Activated CD8-positive, alpha-beta memory T cell treated with anti-CD3 and anti-CD28 coated beads for 24 hours (primary cell): ENCODE measurements at places on chromosomes 4 and X.

GRCh38 chrX:110322603-110323002 lies 4.7 kb upstream of the AMMECR1 start:
- no peak for DNase-seq

GRCh38 chr4:117477925-117478324 lies 392.5 kb upstream of the TRAM1L1 start:
- DNase-seq: no peak

DNA sequence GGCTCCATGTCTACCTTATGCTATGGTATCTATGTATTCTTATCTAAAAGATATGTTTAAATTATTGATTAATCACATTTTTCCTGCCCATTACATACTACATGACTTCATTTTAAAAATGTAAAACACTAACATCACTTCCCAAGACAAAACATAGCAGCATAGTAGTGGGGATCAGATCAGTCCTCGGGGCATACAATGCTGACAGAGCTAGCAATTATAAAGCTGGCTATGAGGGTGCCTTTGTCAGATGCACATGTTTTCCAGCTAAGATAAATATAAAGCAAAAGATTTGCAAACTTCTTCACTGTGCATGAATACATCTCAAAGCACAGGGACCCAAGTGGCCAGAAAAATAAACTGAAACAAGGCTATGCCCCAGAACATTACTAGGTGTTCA lies 549.8 kb upstream of the INTU start:
- no peak for DNase-seq

DNA sequence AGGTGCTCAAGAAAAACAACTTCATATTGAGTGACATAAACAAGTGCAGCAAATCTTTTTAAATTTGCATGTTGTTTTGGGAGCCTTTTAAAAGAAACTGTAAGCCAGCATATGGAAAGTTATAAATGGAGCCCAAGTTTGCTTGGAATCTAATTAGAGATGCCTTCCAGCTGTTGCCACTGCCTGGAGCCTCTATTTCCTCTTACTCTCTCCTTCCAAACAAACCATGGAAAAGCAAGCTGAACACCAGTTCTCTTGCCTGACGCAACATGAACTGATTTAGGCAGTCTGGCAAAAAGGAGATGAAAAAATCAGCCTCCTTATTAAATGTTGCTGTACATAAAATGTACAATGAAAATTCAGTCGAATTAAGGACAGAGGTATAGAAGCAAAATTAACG lies 21.5 kb downstream of the ARSJ start:
- DNase-seq: no peak

DNA sequence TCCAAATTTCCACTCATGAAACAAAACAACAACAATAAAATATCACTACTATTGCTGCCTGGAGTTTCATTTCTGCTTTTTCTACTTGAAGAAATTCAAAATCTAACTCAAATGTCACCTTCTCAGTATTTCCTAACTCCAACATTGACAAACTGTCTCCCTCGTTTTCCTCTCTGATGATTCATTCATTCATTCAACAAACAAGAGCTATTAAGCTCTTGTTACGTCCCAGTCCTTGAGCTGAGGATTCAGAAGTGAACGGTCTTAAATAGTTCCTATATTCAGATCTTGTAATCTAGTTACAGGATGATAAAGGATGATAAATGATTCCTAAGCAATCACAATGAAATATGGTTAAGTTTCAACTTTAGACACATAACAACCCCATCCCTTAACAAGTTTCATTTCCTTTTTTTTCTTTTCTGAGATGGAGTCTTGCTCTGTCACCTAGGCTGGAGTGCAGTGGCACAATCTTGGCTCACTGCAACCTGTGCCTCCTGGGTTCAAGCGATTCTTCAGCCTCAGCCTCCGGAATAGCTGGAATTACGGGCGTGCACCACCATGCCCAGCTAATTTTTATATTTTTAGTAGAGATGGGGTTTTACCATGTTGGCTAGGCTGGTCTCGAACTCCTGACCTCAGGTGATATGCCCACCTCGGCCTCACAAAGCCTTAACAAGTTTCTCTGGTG lies 1.7 kb downstream of the SLC9B2 start:
- no peak for DNase-seq

- DNase-seq: no peak
These were observed 615.1 kb downstream of the CENPC start for GRCh38 chr4:66930206-66930605.

- DNase-seq: no peak
These were observed 307.8 kb upstream of the DIPK2B start for GRCh38 chrX:45508454-45508853.

DNA sequence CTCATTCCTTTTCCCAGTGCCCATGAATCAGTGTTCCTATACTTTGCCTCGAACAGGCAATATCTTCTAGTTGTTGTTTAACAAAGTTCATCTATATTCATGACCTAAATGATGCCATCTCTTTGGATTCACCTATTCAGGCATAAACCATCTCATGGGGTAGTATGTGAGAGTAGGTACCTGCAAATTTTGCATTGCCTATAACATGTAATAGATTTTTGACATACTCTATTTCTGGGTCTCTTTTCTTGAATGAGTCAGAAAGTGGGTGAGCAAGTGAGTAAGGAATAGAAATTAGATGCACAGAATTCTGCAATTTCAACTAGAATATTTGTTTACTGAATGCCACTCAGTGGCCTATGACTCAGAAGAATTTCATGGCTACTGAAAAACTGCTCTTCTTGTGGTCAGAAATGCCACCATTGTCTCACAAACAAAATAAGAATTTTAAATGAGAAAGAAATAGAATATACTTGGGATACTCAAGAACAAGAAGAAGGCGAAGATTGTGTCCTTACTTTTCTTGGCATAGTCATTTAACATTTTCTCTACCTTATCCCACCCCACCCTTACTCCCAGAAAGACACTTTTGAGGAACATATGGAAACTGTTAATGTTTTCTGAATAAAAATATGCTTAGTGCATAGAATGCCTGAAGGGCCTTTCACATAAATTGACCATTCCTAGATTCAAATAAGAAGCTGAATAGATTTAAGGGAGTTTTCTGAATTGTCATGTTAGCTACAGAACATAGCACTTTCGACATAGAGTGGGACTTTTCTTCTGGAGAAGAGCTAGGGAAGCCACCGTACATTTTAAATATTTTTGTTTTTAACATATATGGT lies 86.8 kb downstream of the HHIP start:
- no peak for DNase-seq

DNA sequence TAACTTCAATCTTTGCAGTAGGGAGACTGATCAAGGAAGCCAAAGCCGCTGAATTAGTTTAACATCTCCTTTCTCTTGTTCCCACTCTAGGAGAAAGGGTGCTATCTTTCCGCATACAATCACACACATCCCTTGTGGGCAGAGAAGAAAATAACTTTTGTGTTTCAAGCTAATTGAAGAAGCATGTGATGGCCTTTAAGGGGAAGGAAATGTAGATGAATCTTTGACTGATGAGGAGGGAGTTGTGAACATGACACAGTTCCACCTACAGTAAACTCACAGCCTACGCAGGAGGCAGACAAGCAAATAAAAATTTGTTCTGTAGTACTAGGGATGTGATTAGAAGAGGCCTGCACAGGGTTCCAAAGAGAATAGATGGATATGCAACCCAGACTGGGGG lies 14.7 kb upstream of the SPATA4 start:
- DNase-seq: no peak

GRCh38 chr4:86233681-86234080 lies 126.2 kb downstream of the MAPK10 start:
- DNase-seq: no peak

GRCh38 chr4:124684301-124684700 lies 28.2 kb downstream of the ANKRD50 start:
- no peak for DNase-seq

DNA sequence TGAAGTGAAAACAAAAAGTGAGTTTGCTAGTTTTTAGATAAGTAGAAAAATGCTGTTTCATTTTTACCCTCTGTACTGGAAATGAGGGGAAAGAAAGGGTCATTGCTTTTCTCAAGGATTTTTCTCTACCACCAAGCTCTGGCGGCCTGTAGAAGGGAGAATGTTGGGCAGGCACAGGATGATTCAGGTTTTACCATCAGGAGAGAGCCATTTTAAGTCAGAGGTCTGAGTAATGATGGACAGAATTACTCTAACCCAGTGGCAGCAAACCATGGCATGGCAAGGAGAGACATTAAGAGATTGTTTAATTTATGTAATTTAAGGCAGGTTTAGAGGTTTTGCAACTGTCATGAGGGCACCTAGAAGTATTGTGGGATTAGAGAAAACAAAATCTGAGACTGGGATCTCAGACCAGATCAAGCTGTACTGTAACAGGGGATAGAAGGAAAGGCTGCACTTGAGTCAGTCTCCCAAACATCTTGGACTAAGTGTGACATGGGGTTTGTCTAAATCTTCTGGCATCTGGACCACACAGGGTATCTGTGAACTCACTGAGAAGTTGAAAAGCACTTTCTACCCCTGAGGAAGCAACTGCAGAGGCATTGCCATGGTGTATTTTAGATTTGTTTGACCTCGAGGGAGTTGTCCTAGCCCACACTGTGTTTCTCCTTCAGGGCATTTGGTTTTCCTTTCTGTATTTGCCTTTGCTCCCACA lies 81.6 kb downstream of the BANK1 start:
- DNase-seq: no peak

- DNase-seq: no peak
These were observed 50.2 kb downstream of the LEF1 start for GRCh38 chr4:108118505-108118904.

DNA sequence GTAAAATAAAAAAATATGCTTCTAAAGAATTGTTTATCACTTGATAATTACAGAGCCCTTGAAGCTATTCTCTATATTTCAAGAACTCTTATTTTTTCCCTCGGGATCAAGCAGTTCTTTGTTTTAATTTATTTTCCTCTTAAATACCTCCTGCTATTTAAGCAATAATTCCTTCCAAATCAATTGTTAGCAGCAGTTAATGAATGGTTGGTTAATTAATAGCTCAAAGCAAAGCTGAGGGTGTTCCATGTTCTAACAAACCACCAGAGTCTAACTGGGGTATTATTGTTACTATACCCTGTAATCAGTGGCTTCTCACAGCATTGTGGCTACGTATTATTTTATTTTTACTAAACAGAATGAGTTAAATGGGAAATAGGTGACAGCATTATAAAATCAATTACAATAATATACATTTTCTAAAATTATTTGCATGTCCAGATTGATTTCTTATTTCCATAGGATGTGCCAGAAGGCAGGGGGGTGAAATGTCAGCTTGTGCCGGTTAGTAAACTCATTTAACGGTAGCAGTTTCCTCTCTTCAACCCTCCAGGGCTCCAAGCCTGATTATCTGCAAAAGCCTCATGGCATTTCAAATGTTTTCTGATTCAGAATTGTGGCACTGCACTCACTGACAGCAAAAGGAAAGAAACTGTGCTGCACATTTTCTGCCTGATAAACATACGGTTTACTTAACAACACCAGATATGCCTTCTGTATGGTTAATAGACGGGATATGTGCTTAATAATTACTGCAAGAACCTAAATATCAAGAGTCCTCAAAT lies 286.9 kb upstream of the EMCN start:
- no peak for DNase-seq

- DNase-seq: no peak
These were observed 452.4 kb downstream of the BCOR start for GRCh38 chrX:39645178-39645895.

DNA sequence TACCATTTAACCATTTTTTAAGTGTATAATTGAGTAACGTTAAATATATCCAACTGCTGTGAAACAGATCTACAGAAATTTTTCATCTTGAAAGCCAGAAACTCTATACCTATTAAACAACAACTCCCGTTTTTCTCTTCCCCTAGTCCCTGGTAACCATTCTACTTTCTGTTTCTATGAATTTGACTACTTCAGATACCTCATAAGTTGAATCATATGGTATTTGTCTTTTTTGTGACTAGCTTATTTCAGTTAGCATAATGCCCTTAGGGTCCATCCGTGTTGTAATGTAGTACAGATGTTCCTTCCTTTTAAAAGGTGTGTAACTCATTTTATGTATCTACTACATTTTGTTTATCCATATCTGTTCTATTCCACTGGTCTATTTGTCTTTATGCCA lies 48.7 kb downstream of the STAG2 start:
- DNase-seq: no peak

GRCh38 chrX:79153348-79153747 lies 8.9 kb downstream of the GPR174 start:
- no peak for DNase-seq
